ENCODE measurements at places on chromosomes 4 and X. TPM values are rescaled to one million over a fixed set of nuclear protein-coding genes. Genes with fewer than 3 reads are reported as not detected.

The IRS4 gene
- not detected for total RNA-seq

DNA sequence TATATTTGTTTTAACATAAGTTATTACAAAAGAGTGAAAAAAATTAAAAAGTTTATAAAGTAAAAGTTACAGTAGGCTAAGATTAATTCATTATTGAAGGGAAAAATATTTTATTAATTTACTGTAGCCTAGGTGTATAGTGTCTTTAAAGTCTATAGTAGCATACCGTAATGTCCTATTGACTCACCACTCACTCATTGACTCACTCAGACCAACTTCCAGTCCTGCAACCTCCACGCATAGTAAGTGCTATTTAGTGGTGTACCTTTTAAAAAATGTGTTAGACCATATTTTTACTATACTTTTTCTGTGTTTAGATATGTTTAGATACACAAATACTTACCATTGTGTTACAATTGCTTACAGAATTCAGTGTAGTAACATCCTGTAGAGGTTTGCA, 841.1 kb downstream of the CENPC start:
- DNase-seq, result no peak

- DNase-seq, result no peak
Measured at GRCh38 chr4:2931512-2932301, 31.5 kb downstream of the NOP14 start.

- DNase-seq, result peak; percentile 68
Measured at GRCh38 chr4:11720292-11720691, 291.6 kb upstream of the HS3ST1 start.

DNA sequence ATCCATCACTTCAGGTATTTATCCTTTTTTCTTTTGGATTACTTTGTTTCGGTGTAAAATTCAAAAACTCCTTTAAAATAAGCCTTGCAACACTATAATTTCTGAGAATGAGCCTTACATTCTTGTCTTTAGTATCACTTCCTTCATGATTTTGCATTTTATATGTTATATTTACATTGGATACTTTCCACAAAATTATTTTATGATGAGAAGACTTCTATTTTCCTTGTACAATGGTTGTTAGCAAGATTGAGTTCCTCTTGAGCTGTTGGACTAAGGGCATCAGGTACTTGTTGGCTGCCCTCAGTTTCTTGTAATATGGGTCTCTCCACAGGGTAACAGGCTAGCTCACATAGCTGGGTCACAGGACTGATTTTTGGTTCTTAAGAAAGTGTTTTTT, 22.7 kb upstream of the HPGDS start:
- DNase-seq, result no peak

DNA sequence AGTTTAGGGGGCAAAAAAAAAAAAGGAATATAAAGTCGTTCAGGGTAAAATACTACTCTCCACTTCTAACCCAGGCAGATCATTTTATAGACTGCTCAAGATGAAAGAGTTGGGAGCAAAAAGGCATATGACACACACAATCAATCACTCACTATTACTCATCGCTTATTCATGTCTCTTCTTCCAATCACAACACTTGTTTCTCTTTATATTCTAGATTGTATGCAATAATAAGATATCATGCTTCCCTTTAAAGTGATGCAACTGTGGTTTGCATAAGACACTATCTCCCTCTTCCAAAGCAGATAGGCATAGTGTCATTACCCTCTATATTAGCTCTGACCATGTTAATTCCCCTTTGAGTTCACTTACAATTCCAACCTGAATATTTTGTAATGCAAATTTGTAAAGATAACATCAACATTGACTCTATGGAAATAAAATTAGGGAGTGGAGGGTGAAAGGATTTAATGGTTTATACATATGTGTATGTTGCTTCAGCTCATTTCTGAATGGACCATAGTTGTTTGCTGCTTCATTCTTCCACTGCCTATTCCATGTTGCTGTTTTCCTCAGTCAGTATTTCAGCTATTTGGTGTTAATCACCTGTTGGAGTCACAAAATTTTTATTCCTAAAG, 154.9 kb upstream of the EPHA5 start:
- DNase-seq, result peak; percentile 84

DNA sequence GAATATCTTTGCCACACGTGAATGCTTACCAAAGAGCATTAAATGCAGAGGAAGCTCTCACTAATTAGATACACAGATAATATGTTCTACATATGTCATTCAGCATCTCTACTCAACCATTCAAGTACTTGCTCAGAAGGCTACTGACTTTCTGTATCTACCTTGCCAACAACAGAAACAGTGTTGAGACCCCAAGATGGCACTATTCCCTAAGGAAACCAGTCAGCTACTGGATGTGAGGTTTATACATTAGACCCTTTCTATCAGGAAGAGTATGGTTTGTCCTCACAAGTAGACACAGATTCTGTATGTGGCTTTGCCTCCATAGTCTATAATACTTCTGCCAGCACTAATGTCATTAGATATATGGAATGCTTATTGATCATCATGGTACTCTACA, 443.9 kb upstream of the INTU start:
- peak; percentile 39 for DNase-seq

GRCh38 chr4:184409502-184409901, 64.8 kb downstream of the IRF2 start:
- no peak for DNase-seq

All from LHCN-M2 (cell line).